Activated CD4-positive, CD25-positive, alpha-beta regulatory T cell treated with anti-CD3 and anti-CD28 coated beads, Interleukin-2, amount 50 U/mL, for 24 hours (primary cell): ENCODE measurements at places on chromosomes 4 and X.

DNA sequence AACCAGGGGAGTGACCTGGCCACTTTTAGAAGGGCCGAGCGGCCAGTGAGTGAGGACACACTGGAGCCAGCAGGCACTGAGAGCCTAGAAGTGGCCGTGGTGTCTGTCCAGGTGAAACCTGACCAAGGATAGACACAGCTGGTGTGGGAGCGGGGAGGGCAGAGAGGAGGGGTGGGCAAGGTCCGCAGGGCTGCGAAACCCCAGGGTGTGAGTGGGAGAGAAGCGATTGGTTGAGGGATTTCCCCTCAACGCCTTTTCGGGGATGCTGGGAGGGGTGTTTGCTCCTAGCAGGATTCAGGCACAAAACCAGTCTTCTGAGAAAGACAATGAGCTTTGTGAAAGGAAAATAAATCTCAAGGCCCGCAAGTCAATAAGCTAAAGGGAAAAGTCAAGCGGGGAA lies 33.2 kb upstream of the ARSD start:
- no peak for ATAC-seq

GRCh38 chrX:153576961-153577360 lies 22.0 kb downstream of the CCNQ start:
- ATAC-seq: no peak

GRCh38 chr4:36420111-36420679 lies 138.8 kb downstream of the DTHD1 start:
- ATAC-seq: no peak

DNA sequence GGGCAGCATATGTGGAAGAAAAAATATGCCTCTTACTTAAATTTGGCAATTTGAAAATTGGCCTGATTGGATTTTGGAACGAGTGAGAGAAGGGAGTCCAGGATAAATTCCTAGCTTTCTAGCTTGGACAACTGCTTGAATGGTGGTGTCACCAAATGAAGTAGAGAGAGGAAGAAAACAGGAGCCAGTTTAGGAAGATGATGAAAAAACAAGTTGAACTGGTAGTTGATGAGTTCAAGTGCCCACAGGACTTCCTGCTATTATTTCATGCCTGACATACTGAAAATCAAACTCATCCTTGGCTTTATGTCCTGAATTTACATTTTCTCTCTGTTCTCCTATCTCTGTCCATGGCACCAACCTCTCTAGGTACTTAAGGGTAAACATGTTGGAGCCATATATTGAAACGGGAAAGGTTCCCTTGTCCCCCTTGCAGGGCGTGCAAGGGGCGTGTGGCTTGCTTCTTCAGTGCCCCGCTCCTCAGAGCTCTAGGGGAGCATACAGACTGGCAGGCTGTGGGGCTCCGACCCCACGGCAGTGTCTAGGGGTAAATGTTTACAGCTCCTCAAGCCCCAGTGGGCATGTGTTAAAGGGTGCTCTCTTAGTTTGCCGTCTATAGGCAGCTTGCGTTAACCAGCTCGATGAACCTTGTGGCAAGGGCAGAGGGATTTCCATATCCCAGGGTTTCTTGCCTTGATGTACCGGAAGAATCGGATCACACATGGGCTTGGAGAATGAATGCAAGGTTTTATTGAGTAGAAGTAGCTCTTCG lies 250.7 kb upstream of the PGRMC2 start:
- ATAC-seq: no peak

DNA sequence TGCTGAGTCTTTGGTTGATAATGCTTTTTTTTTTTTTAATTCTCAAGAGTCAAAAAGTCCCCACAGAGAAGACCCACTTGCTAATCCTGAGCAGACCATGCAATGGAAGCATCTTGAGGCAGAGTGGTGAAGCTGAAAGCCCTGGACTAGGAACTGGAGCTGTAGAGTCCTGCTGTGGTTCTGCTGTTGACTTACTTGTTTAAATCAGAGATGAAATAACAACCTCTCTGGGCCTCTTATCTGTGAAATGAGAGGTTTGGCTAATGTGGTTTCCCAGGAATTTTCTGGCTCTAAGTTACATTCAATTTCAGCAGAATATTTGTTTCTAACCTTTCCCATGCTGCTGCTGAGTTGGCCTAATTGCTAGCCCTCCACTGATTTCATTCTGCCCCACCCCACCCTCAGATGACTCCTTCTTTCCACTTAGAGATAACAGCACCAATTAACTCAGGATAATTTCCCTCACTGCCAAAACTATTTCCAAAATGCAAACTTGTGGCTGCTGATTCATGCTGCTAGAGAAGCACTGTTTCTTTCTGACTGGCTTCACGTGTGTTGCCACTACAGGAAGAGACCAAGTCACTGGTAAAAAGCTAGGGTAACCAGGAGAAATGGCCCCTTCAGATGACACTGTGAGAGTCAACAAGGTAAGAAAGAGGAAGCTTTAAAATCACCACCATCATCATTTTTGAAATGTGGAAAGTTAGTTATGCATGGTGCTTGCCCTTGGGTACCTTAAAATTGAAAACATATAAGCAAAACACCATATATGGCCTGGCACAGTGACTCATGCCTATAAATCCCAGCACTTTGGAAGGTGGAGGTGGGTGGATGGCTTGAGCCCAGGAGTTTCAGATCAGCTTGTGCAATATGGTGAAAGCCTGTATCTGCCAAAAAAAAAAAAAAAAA lies 326.4 kb downstream of the DCHS2 start:
- peak; percentile 46 for ATAC-seq

DNA sequence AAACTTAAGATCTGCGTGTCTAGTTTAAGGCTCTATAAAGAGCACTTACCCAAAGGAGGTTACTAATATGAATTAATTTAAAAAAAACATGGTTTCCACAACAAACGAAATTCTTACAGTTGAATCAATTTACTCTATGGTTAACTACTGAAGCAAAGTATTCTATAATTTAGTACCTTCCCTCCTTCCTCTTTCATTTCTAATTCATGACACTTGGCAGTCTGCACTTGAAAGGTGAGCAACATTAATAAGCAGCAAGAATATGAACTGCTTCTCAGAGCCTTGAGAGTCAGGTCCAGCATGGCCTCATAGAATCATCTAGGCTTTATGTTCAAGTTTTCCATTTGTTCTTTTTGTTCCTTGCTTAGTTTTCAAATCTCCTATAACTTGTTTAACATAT lies 42.7 kb downstream of the TAPT1 start:
- ATAC-seq: no peak

DNA sequence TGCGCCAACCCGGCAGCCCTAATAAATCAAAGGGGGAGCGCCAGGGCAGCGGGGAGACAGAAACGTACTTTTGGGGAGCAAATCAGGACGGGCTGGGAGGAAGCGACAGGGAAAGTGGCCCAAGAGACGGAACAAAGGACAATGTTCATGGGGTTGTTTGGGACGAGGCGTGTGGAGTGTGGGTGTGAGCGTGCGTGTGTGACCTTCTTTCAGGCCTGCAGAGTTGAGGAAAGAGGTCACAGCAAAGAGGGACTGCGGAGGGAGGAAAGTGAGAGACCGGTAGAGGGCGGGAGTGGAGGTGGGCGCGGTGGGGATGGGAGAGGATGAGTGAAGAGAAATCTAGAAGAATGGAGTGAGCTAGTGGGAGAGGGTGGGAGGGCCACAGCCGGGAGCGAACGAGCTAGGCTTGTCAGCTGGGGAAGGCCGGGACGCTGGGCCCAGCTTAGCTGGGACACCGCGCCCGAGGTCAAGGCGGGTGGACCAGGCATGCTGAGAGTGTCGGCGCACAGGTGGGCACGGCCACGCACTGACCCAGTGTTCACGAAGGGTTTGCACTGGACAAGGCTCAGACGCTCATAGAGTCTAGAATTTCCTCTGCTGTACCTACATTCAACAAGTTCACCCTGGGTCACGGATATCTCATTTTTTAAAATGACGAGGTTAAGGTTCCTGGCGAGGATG lies 14.7 kb upstream of the PITX2 start:
- ATAC-seq: no peak

GRCh38 chrX:39527025-39527424 lies 570.7 kb downstream of the BCOR start:
- no peak for ATAC-seq

DNA sequence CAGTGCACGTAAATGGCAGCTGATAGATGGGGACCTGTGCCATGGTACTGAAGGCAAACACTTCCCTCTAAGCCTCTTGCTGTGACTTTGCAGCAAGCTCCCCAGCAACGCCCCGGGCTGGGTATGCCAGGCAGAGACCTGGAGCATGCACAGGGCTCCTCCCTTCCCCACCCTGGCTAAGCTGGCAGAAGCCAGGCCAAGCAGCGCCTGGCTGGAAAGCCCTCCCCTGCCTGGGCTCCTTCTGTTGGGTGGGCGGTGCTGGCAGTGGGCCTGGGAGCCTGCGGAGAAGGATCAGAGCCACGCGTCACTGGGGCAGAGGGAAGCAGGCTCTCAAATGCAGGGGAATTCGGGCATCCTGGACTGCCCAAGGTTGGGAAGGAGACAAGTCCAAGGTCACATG lies 3.6 kb downstream of the ATP2B3 start:
- ATAC-seq: no peak

- ATAC-seq: no peak
These were observed 18.8 kb upstream of the C4orf36 start for GRCh38 chr4:86910820-86911684.

GRCh38 chr4:176320340-176320975 lies 692 bp downstream of the SPCS3 start:
- ATAC-seq: peak; percentile 76

DNA sequence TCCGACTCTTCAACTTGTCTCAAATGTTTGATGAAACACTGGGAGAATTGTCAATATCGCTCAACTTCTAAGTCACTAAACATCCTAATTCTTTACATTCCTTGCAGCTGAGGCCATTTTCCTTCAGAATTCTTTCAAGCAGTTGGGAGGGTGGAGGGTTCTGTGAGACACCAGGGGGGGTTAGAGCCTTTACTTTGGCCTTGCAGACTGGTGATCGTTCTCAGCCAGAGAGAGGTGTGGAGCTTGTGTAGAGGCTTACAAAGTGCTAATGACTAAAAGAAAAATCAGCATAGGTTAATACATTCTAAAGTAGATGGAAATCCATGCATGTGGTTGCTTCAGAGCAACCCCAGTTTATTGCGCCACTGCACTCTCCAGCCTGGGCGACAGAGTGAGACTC lies 21.3 kb upstream of the SOX3 start:
- ATAC-seq: no peak

DNA sequence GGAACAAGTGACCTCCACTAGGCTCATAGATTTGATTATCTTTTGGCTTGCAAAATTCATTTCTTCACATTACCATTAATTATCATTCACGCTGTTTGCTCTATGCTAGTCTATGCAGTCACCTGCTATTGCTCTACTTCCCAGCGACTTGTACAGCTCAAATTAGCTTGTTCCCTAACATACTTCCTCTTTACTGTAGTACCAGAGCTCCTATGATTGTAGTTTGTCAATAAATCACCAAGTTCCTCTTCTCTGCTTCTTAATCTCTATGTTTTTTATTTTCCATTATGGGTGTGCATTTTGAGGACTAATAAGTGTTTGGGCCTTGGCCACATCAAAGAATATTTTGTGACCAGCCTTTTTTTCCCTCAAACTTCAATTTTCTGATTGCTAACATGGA lies 6.2 kb upstream of the GSPT2 start:
- ATAC-seq: no peak

GRCh38 chrX:44314259-44314734 lies 29.2 kb downstream of the EFHC2 start:
- no peak for ATAC-seq

- ATAC-seq: no peak
These were observed 13.6 kb downstream of the UVSSA start for GRCh38 chr4:1360423-1361283.

- no peak for ATAC-seq
These were observed 80.5 kb downstream of the NHSL2 start for GRCh38 chrX:71991164-71991563.

DNA sequence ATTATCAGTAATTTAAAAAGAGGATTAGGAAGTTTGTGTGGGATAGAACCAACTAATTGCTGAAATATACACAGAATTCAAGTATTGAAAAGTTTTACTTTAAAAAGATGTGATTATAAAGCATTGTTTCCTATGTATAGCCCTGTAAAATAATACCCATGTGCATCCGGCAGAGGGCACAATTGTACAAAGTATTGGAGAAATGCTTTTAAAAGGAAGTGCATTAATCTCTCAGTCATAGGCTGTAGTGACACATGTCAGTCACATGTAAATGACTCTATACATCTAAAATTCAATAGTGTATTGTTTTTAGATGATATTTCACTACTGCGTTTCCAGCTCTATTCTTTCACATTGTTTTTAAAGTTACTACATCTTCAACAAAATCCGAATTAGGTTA lies 9.7 kb upstream of the GEMIN8 start:
- peak; percentile 79 for ATAC-seq

GRCh38 chr4:147644471-147644870 lies 27.3 kb downstream of the TMEM184C start:
- ATAC-seq: no peak

GRCh38 chr4:38099020-38099600 lies 138.9 kb downstream of the PTTG2 start:
- no peak for ATAC-seq

GRCh38 chrX:125096870-125097269 lies 222.8 kb upstream of the TEX13C start:
- ATAC-seq: no peak

GRCh38 chr4:94813221-94813620 lies 55.5 kb downstream of the BMPR1B start:
- no peak for ATAC-seq

GRCh38 chr4:25410820-25411529 lies 33.9 kb downstream of the ANAPC4 start:
- no peak for ATAC-seq

DNA sequence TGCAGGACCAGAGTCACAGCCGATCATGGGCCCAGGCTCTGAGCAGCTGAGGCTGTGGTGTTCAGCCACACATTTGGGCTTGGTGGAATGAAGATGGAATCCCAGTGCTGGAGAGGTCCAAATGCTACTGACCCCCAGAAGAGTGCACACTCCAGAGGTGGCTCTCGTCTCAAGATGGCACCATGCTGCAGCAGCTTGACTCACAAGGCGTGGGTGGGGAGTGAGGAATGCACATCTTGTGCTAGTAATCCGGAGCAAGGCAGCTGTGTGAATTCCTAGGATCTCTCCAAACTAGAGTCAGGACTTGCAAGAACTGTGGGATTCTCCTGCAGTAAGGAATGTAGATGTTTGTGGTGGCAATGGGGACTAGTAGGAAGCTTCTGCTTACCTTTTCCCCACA lies 28.7 kb downstream of the RAB28 start:
- ATAC-seq: no peak

DNA sequence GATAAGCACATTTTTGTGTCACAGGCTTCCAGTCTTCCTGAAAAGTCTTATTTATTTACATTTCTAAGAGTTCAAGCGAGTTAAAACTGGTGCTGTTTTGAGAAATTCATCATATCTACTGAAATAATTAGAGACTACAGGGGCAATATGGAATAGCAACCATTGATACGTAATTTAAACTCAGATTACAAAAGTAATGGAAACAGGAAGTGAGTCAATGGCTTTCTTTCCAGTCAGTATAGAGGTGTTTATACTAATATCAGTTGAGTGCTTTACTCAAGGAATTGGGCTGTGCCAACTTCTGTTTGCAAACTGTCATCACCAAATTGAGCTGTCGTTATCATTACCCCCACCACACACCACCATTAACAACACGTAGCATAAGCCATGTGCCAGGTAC lies 222.7 kb downstream of the COL25A1 start:
- ATAC-seq: peak; percentile 68

- ATAC-seq: no peak
These were observed 2.7 kb upstream of the PF4V1 start for GRCh38 chr4:73850261-73850970.

GRCh38 chr4:98555798-98556445 lies 102.5 kb downstream of the TSPAN5 start:
- ATAC-seq: no peak
